ENCODE measurements at places on chromosomes 3 and 15.

DNA sequence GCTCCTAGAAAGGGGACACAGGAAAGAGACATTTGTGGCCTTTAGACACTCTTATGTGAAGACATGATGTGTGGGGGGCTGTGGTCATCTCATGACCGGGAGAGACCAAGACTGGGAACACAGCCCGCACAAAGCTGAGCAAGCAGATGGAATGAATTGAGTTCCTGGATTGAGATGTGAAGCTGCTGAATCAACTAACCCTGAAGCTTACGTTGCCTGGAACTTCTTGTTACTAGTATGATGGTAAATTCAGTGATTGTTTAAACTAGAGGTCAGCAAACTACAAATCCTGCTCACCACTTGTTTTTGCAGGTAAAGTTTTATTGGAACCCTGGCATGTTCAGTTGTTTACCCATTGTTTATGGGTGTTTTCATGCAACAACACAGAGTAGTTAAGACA lies 83.4 kb upstream of the BHLHE40 start:
- DNase-seq, result no peak

- no peak for DNase-seq
These were observed 272.7 kb downstream of the CNTN6 start for GRCh38 chr3:1365528-1365927.

GRCh38 chr3:124707656-124708062 lies 22.6 kb upstream of the UMPS start:
- no peak for DNase-seq

DNA sequence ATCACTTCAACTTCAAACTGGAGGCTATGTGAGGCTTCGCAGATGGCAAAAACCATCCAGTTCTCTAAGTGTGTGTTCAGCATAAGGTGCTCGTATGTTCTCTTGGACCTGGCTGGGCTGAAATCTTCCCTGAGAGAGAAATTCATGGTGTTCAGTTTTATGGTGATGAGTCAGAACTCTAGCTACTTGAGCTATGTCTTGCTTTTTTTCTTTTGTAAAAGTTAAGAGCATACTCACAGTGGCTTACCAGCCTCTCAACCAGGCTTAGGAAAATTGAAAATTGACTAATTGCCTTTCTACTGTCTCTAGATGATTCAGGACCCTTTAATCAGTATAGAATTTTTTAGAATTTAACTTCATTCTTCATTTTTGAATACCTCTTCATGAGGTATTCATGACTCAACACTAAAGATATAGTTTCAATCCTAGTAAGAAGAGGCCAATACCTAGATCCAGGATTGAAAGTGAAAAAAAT lies 617.5 kb downstream of the TBL1XR1 start:
- DNase-seq, result no peak

DNA sequence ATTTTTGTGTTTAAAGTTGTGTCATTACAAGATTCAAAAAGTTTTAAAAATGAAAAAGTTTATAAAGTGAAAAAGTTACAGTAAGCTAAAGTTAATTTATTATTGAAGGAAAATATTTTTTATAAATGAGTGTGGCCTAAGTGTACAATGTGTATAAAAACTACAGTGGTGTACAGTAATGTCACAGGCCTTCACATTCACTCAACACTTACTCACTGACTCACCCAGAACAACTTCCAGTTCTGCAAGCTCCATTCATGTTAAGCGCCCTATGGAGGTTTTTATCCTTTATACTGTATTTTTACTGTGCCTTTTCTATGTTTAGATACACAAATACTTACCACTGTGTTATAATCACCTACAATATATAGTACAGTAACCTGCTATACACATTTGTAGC lies 76.3 kb downstream of the DTWD1 start:
- no peak for DNase-seq

Data from bone marrow (tissue), 2 donors.